Activated CD4-positive, alpha-beta T cell treated with anti-CD3 and anti-CD28 coated beads, Interleukin-2, amount 50 U/mL, for 16 hours (primary cell): ENCODE measurements at places on chromosomes 12 and 14.

- no peak for DNase-seq
These were observed 95.1 kb upstream of the CNTN1 start for GRCh38 chr12:40597133-40597532.

- peak; percentile 11 for DNase-seq
These were observed at the start of gene COCH for GRCh38 chr14:30874120-30874998. Gene COCH, plus strand, starts transcription at chr14:30874559. Its CDS starts 380 bp downstream, at chr14:30874939.

- no peak for DNase-seq
These were observed 314.3 kb downstream of the RAD51B start for GRCh38 chr14:68133856-68134255.

DNA sequence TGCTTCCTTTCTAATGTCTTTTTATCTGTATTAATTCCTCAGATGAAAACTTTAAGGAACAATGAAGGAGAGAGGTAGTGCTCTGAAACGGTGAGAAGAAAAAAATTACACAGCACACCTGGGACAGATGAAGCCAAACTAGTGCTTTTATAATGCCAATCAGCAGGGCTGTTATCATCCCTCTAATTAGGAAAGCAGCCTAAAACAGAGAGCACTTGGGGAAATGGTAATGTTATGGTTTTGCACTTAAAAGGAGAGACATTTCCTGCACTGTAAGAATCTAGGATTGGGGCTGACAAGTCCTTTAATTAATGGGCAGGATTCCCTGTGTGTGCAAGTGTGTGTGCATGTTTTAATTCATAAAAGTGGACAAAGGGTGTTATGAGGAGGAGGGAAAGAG is 4.8 kb upstream of the LMO3 start:
- no peak for DNase-seq

- no peak for DNase-seq
These were observed 64.3 kb downstream of the ANO6 start for GRCh38 chr12:45279931-45280830.

- peak; percentile 76 for DNase-seq
These were observed 211.7 kb upstream of the FKBP4 start for GRCh38 chr12:2583091-2583497.

DNA sequence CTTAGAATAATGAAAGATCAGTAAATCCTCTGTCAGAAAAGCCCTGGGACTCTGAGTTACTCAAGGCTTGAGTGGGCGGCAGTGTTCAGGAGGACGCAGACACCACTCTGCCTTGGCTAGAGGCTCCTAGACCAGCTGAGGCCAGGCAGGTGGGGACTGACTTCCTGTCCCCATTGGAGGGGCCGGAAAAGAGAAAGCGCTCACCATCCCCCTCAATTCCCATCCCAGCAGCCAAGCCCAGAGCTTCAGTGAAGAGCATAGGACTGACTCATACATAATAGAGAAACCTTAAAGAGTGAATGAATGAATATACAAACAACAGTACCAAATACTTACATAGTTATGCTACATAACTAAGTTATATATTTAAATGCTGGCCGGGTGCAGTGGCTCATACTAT is 62.0 kb downstream of the PLEKHG7 start:
- no peak for DNase-seq

GRCh38 chr12:66290716-66291200 is 11.5 kb upstream of the HELB start:
- DNase-seq = peak; percentile 67

GRCh38 chr12:10140001-10140400 is 10.0 kb upstream of the CLEC7A start:
- peak; percentile 48 for DNase-seq

DNA sequence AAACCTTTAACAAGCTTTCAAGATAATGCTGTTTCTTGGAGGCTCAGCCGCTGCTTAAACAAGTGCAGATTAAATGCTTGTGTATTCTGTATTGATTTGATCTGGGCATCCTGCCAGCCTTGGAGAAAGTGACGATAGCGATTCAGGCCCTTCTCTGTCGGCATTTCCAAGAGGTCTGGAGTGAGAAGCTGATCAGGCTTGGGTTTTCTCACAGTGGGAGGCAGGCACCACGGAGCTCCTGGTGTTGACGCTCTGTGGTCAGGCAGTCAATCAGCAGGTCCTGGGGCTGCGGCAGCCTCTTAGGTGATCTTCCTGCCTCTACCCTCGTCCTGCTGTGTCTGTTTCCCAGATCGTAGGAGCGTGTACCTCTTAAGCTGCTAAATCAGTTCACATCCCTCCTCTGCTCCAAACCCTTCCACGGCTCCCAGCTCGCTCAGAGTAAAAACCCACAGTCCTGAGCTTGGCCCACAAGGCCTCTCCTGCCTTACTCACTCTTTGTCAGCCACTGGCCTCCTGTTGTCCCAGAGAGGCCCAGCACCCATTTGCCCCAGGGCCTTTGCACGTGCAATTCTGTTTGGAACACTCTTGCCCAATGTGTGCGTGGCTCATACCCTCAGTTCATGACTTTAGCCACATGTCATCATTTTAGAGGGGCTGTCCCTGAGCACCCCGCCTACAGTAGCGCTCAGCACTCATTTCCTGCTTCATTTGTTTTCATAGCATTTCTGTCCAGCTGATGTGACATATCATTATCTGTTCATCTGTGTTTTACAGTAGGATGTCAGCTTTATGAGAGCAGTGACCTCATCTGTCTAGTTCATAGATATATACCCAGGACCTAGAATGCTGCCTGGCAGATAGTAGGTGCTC is 155.4 kb downstream of the AACS start:
- DNase-seq = no peak

DNA sequence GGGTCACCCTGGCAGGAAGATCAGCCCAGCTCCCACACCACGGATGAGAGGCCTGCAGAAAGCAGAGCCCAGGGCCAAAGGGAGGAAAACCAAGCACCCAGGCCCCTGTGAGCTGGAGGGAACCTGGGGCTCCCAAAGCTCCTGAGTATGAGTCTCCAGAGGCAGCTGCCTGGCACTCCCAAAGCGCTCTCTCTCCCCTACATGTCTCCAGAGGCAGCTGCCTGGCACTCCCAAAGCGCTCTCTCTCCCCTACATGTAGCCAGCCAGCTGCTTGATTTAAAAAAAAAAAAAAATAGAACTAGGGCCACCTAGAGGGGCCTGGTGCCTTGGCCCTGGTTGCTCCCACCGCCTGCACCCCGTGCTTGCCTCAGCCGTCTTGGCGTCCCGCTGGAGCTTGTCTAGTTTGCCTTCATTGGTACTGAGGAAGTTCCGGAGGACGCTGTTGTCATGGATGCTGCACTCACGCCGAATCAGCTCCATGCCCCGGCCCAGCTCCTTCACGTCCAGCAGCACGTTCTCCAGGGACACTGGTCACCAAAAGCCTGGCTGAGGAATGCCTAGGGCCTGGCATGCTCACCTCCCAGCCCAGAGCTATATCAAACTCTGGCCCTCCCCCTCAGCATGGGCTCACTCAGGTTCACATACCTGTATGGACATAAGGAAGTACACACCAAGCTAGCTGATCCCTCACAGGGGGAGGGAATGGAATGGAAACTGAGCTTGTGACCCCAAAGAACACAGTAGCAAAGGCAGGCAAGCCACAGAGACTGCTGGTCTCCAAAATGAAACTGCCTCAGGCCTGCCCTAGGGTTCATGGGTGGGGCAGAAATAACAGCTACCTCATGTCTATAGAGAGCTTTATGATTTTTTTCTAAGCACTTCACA is 24.7 kb downstream of the PRPF40B start:
- no peak for DNase-seq

GRCh38 chr14:73685328-73685727 is 28.9 kb downstream of the PNMA1 start:
- no peak for DNase-seq

DNA sequence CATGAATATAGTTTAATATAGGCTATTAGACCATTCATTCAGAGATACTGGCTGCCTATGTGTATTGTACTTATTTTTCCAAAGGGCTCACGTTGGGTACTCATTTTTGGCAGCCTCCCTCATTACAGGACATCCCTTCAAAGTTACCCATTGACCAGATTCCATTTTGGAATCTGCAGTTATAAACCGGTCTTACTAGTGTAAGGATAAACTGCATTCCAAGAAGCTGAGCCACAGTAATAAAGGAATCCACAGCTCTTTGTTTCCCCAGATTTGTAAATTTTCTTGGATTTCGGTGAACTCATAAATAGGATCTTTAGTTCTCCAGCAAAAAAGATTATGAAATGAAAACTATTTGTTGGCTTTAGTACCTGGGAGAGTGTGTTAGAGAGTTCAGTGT is 18.9 kb upstream of the CFL2 start:
- DNase-seq = no peak

- no peak for DNase-seq
These were observed 75.5 kb downstream of the PHETA1 start for GRCh38 chr12:111293266-111294009.

DNA sequence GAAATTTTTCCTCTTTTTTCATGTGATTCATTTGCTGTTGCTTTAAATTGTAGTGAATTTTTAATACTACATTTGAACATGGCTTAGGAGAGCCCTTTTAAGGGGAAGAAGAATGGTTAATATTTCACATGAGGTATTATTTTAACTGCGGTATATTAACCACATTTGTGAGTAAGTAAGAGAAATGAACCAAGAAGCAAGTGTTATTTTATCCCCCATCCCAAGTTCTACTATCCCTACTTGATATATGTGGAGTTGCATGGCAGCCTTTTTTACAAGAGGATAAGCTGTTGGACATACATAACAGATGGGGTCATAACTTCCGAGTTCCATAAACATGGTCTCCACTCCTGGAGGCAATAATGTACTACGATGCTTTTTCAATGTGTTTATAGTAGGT is 623.3 kb downstream of the LRFN5 start:
- no peak for DNase-seq

GRCh38 chr12:68067762-68068376 is 78.6 kb downstream of the IFNG-AS1 start:
- DNase-seq = peak; percentile 20

DNA sequence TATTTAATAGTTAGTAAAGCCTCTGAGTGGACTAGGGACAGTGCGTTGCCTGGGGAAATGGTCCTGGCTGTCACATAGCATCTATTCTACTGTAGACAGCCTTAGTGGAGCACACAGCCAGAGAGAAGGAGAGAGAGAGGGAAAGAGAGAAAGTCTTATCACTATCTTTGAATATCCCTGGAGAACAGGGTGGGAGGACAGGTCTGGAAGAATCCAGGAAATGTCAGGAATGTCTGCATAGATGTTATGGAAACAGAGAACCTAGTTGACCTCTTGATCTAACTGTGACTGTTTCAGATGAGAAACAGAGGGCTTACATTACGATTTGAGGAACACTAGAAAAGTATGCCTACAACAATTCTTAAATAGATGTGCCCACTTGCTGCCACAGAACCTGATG is 92.8 kb downstream of the SLC15A5 start:
- no peak for DNase-seq

DNA sequence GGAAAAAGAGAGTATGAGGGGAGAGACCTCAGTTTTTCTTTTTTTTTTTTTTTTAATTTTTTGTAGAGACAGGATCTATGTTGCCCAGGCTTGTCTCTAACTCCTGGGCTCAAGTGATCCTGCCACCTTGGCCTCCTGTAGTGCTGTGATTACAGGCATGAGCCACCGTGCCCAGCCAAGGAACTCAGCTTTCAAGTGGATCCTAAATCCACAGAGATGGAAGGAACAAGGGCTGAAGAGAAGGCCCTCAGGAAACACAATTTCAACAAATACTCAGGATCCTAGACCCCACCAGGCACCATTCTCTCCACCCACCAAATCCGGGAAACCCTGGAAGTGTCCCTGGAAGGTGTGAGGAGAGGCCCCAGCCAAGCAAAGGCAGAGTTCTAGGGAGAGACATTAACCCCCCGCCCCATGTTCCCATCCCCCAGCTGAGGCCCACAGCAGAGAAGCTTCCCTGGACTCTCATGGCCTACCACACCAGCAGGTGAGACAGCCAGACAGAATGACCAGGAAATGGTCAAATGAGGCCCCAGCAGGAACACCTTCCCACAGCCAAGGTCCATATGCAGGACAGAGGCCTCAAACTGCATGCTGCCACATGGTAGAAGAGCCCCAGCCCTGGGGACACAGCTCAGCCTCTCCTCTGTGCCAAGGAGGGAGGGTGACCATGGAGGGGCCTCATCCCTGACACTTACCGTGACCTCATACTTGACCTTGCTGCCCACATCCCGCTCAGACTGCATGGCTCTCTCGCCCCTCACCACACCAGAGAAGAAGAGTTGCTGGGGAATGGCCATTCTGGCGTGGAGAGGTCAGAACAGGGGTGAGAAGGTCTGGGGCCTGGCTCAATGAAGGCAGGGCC is 14.1 kb downstream of the ITGA7 start:
- no peak for DNase-seq

- no peak for DNase-seq
These were observed 9.5 kb downstream of the CORO1C start for GRCh38 chr12:108721824-108722223.

- DNase-seq = no peak
These were observed 393.5 kb downstream of the CCDC91 start for GRCh38 chr12:28583701-28584261.

DNA sequence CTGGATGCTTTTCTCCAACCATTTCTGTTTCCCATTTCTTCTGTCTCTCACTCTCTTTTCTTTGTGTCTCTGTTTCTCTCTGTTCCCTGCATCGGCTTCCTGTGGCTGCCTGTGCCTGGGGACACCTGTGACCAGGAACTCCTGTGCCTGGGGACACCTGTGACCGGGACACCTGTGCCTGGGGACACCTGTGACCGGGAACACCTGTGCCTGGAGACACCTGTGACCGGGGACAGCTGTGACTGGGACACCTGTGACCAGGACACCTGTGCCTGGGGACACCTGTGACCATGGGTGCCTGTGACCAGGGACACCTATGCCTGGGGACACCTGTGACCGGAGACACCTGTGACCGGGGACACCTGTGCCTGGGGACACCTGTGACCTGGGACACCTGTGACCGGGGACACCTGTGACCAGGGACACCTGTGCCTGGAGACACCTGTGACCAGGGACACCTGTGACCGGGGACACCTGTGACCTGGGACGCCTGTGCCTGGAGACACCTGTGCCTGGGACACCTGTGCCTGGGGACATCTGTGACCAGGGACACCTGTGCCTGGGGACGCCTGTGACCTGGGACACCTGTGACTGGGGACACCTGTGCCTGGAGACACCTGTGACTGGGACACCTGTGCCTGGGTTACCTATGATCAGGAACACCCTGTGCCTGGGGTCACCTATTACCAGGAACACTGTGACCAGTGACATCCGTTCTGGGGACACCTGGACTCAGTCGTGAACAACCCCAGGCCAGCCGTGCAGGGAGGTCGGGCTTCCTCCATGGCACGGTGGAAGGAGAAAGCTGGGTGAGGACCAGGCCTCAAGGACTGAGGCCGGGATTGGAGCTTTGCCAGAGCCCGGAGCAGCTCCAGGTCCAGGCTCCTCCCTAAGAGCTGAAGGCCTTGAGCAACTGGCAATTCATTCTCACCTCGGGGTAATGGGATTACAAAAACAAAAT is 23.4 kb upstream of the FBRSL1 start:
- no peak for DNase-seq

GRCh38 chr14:54317391-54317790 is 79.4 kb upstream of the CDKN3 start:
- DNase-seq = no peak
